GM23248 (cell line): ENCODE measurements at places on chromosomes 3 and 15.
A peak's percentile ranks its signal among the peaks of the same experiment; 100 is the strongest.

DNA sequence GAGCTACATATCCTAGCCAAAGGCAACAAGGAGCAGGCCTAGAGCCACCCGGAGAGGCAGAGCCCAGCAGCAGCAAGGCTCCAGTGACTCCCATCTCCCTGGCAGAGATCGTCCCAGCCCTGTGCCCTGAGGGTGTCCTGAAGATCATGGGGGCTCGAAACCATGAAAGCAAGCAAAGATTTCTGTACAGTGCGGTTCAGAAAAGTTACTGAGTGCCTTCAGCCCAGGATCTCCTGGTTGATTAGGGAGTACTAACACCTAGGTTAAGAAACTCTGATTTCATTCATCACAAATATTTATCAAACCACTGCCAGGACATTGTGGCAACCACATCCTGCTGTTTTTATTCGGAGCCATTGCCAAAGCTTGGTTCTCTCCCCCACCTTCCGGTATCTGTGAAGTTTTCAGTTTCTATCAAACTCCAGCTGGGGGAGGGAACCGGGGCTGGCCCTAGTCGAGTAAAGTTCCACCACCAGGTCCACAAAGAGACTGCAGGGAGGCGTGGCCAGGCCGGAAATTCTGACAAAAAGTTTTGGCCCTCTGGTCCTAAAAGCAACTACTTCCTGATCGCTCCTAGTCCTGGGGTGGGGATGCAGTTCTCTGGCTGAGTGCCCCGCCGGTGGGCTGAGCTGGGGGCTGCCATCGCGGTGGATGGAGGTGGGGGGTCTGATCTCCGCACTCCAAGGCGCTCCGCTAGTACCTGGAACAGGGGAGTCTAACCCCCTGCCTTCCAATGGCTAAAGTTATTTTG lies 1.2 kb downstream of the RAB43 start:
- peak; percentile 95 for DNase-seq

DNA sequence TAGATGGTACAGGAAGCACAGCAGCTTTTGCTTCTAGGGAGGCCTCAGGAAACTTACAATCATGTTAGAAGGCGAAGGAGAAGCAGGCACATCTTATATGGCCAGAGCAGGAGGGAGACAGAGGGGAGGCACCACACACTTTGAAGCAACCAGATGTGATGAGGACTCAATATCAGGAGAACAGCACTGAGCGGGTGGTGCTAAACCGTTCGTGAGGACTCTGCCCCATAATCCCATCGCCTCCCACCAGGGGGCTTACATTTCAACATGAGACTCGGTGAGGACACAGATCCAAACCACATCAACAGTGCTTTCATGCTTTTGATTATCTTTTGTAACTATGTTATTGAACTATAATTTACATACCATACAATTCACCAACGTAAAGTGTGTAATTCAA lies 7.6 kb upstream of the TMEM44 start:
- peak; percentile 41 for DNase-seq

DNA sequence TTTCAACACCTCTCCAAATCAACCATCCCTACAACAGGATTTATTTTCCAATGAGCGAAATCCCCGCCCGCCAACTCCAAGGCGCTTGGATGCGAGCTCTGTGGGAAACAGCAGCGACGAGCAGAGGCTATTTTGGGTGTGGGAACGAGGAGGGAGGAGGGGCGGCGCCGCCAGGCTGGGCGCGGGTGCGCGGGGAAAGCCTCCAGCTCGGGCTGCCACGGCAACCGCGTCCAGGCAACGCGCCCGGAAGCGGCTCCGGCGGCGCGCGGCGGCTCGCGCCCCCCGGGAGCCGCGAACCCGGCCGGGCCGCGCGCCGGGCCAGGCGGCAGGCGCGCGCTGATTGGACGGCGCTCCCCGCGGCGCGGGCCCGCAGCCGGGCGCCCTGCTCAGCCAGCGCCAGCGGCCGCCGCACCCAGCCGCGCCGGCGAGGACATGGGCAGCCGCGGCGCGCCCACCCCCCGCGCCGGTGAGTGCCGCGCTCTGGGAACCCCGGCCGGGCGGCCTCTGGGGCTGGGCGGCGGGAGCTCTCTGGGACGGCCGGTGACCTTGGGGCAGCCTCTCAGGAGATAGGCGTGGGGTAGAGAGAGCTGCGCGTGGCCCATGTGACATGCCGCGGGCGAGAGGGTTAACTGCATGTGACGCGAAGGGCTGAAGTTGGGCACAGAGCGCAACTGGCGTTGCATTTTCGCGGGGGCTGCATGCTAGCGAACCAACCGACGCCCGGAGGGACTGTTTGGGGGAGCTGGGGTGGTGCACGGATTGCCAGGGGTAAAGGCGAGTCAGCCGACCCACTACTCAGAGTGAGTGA lies at the start of gene FAM81A:
FAM81A (plus strand) TSS at position 370 of the 808 bp plus-strand sequence. CDS start 20,441 bp downstream, outside the sequence.
- DNase-seq, result peak; percentile 77

GRCh38 chr3:13210221-13210975 lies 137.2 kb upstream of the IQSEC1 start:
- DNase-seq, result no peak

DNA sequence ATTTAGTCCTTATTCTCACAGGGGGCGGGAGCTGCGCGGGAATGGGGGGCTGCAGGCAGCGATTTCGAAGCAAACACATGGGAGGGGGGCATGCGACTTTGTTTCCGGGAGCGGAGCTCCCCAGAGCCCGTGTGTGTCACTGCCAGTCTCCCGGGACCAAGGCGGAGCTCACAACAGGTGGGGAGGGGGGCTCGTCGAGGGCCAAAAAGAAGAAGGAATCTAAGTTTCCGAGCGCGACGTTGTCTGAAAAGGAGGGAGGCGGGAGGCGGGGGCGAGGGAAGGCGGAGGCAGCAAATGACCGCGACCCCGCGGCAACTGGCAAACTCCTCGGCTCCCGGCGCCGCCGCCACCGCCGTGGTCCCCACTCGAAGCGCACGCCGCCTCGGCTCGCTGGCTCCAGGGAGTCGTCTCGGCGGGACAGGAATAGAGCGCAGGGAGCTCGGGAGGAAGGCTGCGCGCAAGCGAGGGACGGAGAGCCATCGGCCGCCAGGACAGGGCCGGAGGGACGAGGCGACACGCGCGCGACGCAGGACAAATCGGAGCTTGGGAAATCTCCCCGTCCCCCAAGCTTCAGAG lies 1.4 kb downstream of the FOXP1 start:
- peak; percentile 71 for DNase-seq

- DNase-seq, result no peak
These were observed 9.8 kb downstream of the GPR27 start for GRCh38 chr3:71763426-71763825.

DNA sequence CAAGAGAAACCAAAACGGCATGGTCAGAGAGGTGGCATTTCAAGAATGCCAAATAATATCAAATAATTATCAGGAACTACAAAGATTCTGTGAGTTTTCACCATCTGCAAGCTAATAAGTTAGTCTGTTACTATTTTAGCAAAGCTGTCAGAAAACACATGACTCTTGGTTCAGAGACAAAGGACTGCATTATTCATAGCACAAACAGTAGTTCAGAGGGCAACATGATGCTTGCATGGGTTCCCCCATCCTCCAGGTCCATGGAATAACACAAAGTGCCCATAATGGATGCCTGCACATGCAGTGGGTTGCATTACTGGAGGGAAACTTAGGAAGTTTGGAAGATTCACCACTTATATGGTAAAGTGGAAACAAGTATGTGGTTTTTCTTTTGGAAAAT lies 228.8 kb upstream of the ALCAM start:
- no peak for DNase-seq

GRCh38 chr15:99333413-99333812 lies 82.1 kb downstream of the LRRC28 start:
- no peak for DNase-seq

- no peak for DNase-seq
These were observed 21.1 kb downstream of the ACAA1 start for GRCh38 chr3:38115645-38116427.

DNA sequence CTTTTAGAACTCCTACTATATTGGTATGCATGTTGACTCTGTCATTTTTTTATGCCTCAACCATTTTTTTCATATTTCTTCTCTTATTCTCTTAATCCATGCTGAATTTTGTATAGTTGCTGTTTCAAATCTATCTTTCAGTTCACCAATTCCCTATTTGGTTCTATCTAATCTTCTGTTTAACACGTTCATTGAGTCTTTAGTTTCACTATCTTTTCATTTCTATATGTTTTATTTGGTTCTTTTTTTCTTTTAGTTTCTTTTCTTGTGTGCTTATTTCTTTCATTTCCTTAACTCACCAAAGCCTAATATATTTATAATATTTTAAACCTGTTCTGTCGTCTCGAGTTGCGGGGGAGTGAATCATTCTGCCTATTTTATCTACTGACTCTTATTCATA lies 8.0 kb downstream of the AQP9 start:
- no peak for DNase-seq

DNA sequence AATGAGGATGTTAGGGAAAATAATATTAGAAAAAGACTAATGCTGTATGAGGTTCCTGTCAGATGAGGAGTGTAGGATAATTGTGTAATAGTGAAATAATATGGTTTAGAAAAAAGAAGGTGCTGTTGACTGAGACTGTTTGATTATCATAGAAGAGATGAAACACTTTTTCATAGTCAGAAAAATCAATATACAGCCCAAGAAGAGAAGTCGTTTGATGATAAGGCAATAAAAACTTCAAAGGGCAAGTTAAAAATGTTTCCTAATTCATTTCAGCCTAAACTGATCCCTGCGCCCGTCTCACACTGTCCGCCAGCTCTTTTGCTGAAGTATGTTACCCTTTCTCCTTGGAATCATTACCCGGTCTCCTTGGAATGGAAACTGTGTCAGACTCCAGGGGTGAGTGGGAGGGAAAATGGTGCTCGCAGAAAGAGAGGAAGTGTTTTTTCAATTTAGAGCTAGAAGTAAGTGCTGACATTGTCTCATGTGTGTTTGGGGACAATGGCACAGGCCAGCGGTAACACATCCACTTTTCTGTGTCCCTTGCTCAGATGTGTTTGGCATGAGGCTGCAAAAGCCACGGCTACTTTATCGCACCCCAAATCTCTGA lies 23.6 kb downstream of the DUT start:
- peak; percentile 76 for DNase-seq

DNA sequence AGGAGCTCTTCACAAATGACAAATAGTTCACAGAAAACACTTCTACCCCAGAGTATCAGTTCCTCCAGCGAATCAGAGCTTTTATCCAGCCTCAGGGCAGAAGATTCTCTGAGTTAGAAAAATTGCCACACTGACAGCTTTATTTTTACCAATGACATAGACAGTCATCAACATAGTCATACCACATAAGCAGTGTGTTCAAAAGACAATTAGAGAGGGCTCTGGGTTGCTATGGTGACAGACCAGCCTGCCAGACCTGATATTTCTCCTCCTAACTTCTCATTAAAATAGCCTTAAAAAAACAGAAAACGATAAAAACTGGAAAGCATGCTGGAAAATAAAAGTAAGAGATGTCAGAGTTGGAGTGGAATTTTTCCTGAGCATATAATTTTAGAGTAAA lies 45.9 kb upstream of the COL6A5 start:
- no peak for DNase-seq

GRCh38 chr15:61095804-61096506 lies 133.1 kb downstream of the RORA start:
- DNase-seq, result no peak

GRCh38 chr3:183631715-183632114 lies 3.7 kb upstream of the KLHL24 start:
- no peak for DNase-seq

DNA sequence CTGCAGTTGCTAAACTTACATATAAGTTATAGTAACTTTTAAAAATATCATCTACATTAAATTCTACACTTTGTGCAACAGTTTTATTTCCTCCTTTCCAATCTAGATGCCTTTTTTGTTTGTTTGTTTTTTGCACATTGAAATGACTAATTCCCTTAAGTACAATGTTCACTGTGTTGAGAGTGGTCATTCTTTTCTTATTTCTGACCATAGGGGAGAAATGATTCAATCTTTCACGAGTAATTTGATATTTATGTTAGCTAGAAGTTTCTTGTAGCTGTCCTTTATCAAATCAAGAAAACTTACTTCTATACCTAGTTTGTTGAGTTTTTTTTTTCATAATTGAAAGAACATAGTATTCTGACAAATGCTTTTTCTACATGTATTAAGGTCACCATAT lies 85.0 kb upstream of the CBLB start:
- DNase-seq, result no peak

DNA sequence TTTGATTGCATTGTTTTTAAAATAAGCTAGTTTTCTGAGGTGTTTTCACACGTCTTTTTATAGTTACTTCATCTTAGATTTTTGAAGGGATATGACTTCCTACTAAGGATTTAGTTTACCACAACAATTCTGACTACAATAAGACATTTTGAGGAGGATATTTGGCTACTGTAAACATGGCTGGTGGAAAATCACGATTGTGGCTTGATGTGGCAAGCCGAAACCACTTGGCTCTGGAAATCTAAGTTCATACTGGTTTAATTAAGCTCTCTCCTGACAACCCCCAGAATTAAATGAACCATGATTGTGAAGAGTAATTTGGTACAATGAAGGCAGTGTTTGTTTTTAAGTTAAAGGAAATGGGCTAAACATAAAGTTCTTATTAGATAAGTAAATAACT lies 30.8 kb downstream of the ST3GAL6 start:
- peak; percentile 26 for DNase-seq

DNA sequence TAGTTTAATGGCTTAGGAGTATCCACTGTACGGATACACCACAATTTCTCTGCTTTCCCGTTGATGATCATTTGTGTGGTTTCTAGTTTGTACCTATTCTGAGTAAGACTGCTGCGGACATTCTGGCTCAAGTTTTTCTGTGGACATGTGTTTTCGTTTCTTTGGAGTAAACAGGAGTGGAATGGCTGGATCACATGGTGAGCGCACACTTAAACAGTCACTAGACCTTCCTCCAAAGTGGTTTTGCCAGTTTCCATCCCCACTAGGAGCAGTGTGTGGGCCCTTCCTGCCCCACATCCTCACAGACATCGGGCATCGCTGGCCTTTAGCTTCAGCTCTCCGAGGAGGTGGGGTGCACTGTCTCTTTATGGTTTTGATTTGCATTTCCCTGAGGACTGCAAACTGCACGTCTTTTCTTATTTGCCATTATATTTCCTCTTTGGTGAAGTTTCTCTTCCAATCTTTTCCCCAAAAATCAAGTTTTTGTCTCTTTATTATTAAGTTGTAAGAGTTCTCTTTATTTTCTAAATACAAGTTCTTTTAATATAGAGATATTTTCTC lies 94.1 kb downstream of the VGLL4 start:
- DNase-seq, result peak; percentile 58

GRCh38 chr3:170010498-170010897 lies 27.3 kb upstream of the GPR160 start:
- DNase-seq, result no peak

- DNase-seq, result peak; percentile 81
These were observed 2.9 kb upstream of the ZNF710 start for GRCh38 chr15:89998141-89998661.
